ENCODE measurements at places on chromosomes 12 and 14. TPM values are rescaled to one million over a fixed set of nuclear protein-coding genes. Genes with fewer than 3 reads are reported as not detected.

Gene STYK1
- total RNA-seq = not detected

DNA sequence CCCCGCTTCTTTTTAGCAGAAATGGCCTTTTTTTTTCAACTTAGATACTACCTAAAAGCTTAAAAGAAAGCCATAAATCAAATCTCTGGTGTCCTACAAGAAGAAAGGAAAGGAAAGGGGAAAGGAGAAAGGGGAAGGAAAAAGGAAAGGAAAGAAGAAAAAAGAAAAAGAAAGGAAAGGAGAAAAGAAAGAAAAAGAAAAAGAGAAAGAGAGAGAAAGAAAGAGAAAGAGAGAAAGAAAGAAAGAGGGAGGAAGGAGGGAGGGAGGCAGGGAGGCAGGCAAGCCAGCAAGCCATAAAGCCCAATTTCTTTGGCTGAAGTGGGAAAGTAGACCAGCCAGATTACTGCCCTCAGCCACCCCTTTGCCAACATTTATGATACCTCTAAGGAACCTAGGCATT, 32.5 kb upstream of the SLC6A13 start:
- DNase-seq = no peak

Gene OVCH1
- total RNA-seq = 0.35 TPM

Gene C12orf56
- total RNA-seq = 0.80 TPM

Gene WSCD2
- 3.7 TPM for total RNA-seq

DNA sequence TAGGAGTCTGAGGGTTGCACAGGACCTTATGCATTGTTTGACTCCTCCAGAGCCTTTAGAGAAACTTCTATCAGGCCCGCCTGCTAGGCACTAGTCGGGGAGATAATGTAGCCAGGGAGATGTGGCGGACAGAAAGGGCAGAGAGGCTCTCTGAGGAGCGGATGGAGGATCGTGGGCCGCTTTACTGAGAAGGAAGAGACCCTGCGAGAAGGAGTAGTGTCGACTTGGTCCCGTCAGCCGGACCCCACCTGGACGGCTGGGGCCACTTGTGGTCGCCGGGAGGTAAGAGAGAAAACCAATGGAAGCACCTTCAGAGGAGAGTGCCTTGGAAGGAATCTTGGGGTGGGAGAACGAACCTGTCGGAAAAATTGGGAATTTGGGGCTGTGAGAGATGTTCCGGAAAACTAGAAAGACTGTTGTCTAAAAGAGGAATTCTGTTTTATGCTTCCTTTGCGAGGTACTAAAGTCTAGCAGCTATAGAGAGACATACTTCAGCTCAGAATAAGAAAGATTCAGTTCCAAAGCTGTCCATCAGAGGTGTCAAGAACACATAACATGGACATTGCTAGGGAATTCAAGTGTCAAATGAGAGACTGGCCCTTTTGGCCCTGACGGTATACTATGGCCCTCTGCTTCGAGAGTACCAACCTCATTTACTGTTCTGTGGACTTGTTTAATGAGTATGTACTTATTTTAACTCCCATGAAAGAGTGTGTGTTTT, 660 bp upstream of the MCRS1 start:
- no peak for DNase-seq

DNA sequence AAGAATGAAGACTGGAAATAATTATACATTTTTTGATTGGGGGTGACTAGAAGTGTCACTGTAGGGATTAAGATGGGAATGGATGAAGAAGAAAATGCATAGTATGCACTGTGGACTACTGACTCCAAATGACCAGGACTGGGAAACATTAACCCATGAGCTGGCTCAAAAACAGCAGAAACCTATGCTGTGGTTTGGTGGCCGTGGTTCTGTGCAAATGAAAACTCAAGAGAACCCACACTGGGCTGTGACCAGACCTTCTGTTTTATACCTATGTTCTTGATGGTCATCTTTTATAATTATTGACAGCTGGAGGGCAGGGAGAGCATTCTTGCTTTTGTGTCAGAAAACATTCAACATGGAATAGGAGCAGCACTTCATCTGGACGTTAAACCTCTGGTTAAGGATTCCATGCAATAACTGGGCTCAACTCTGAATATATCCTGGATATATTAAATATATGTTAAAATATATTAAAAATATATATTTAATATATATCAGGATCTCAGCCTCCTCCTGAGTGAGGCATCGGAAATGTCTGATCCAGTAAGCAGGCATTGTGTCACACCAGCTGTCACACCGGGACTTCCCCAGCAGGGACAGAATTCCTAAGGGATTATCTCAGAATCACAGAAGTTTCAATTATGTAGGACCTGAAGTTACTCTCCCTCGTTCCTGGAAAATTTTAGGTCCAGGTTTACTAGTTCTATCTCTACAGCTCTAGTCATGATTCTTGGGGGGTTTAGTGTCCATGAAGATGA, 48.5 kb downstream of the BBS10 start:
- DNase-seq = peak; percentile 14

Gene MGAT4C
- total RNA-seq = 1.1 TPM

Gene CLEC9A
- total RNA-seq = 0.18 TPM

DNA sequence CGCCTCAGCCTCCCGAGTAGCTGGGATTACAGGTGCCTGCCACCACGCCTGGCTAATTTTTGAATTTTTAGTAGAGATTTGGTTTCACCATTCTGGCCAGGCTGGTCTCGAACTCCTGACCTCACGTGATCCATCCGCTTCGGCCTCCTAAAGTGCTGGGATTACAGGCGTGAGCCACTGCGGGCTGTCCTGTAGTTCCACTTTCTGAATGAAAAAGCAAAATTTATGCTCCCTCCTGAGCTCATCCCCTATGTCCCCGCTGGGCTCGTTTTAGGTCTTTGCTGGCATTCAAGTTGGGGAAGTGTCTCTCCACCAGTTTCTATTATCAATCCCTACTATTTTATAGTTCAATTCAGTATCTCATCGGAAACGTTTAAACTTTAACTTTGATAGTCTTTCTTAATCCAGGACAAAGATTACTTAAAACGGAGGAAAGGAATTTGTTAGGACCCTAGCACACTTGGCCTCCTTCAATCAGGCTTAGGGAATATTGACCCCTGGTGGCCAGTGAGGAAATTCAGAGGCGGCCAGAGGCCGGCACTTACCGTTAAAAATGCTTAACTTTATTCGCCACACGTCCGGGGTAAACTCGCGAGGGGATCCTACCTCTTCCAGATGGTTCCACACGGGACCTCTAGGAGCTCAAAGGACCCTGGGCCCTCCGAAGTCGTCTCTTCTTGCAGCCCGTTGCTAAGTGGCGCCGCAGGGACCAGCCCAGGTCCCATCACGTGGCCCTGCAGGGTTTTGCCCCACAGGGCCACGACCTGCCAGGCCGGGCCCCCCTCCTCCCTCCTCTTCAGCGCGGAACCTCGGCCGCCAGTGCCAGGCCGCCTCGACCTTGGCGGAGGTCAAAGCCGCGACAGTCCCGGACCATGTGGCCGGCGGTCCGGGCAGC, 11.4 kb upstream of the DNAL1 start:
- DNase-seq = peak; percentile 85

GRCh38 chr12:112172556-112173324, 47.4 kb downstream of the TRAFD1 start:
- DNase-seq = no peak

- peak; percentile 30 for DNase-seq
Observed at GRCh38 chr12:107277855-107278254, 184.5 kb upstream of the CRY1 start.

DNA sequence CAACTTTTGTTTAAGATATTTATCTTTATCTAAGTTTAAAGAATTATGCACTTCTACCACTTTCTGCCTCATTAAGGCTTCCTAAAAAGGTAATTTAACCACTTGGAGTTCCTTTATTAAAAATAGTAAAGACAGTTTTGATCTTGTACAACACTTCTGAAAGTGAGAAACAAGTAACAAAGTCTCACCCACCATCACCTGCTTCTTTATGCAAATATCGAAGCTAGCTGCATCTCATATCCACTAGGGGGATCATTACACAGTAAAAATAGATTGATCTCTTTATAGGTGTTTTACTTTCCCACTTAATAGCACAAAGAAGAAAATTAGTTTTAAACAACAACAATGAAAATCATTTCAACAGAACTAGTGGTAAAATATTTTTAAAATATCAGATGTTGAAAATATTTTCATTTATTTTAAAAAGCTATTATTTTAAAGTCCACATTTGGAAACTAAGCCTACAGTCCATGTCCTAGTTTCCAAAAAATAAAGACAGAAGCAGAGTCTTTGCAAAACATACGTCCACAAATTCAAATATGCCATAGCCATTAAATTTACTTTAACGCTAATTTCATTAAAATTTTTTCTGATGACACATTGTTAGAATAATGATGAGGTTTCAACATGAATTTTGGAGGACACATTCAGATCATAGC, 160.0 kb upstream of the SOX5 start:
- peak; percentile 16 for DNase-seq

DNA sequence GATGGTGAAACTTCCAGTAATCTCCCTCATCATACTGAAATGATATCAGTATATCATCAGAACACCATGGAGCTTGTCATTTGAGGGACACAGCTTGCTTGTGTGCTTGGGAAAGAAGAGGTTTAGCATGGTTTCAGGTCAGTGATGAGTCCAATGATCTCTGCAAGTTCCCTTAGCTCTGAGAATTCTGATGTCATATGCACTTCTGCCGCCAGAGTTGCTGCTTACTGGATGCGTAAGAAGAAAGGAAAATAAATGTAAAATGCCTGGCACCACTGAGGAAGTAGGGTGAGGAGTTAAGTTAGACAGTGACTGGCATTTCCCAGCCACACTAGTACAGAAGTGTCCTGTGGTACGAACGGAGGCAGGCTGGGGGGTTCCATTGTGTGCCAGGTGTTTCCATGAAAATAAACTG, 22.6 kb downstream of the PRKCH start:
- no peak for DNase-seq

GRCh38 chr12:117098024-117098360, 1.2 kb downstream of the TESC start:
- DNase-seq = no peak

Gene FOXG1
- under 0.01 TPM for total RNA-seq

- DNase-seq = no peak
Observed at GRCh38 chr14:44873536-44873935, 88.2 kb downstream of the KLHL28 start.

- DNase-seq = peak; percentile 38
Observed at GRCh38 chr12:15193946-15194345, 27.3 kb downstream of the RERG start.

Gene RITA1
- total RNA-seq = 12.7 TPM

Gene SLC38A1
- total RNA-seq = 34.4 TPM

Gene KIAA0586
- 20.1 TPM for total RNA-seq

DNA sequence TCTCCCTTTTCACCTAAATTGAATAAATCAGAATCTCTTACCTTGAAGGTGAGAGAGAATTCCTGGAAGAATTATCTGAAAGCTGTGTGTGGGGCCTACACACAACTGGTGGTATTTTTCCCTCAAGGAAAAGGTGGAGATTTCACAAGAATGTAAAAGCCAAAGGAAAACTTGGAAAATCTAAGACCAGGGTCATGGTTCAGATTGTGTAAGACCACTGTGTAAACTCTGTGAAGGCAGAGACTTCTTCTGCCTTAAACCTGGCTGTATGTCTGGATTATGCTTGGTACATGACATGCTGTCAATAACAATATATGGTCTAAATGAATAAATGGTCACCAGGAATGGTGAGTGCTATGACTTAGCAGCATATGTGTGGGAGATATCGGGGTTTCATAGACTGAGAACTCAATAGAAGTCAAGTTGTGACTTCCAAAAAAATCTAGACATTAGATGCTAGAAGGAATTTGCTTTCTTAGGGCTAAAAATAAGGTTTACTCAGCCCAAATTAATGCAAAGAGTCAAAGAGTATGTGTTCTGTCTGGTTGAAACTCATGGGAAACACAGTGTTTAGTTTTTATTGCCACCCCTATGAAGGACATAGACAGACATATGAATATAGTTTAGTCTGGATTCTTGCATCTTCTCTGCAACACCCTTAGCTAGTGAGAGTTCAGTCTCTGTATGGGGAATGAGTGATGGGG, 163.7 kb downstream of the SNAPC1 start:
- no peak for DNase-seq

GRCh38 chr12:57759360-57759980, 4.6 kb downstream of the MARCHF9 start:
- DNase-seq = no peak

Gene RFX4
- total RNA-seq = 0.09 TPM

DNA sequence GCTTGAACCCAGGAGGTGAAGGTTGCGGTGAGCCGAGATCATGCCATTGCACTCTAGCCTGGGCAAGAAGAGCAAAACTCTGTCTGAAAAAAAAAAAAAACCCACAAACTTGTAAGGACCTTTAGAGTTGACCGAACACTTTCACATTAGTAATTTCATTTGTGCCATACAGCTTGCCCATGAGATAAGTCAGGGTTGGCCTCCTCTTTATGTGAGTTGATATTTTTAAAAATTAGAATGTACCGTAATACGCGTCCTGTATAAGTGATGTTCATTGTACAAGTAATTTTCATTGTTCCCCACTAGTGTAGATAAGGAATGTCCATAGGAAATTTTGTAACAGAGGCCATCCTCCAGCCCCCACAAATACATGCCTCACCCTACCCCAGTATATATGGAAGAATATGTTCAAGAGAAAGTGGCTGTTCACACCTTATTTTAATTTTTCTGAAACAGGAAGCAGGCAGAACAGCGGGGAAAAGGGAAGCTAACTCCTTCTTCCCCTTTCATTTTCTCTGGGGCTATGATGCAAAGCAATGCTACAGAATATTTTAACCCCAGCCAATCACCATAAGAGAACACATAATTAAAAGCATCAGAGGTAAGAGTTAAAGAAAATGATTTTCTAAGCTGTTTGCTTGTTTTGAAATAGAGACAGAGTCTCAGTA, 31.9 kb upstream of the HIF1A start:
- DNase-seq = peak; percentile 47

DNA sequence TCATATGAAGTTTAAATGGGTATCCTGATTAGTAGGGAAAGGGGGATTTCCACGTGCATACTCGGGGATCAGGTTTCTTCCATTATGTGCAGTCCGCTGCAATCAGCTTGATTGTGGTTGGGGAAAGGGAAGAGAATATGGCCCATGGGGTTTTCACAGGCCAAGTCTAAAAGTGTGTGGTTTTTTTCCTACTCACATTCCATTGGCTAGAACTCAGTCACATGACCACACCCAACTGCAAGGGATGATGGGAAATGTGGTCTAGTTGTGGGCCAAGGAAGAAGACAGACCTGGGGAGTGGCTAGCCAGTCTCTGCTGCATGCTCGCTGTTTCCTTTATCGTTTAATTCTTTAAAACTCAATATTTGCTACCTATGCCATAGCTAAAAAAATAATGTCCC, 105.1 kb downstream of the PRIMA1 start:
- peak; percentile 57 for DNase-seq

DNA sequence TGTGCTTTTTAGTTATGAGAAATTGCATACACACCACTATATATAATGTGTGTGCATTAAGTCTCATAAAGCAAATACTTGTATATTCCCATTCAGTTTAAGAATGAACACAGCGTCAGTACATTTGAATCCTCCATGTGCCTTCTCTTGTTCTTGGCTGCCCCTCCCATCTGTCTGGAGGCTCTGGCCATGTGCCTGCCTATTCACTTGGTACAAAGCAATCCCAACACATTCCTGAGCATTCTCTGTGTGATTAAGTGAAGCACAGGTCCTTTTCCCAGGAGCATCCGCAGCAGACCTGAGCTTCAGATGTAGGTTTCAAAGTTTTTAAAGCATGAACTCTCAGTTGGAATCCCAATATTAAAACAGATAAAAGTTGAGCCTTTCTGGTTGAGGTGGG, 58.7 kb downstream of the POLR3B start:
- DNase-seq = no peak

Gene KRT80
- 0.62 TPM for total RNA-seq

- no peak for DNase-seq
Observed at GRCh38 chr12:57563358-57563757, 13.5 kb downstream of the KIF5A start.
